ENCODE measurements at places on chromosomes 6 and 20. TPM values are rescaled to one million over a fixed set of nuclear protein-coding genes. Genes with fewer than 3 reads are reported as not detected.

GRCh38 chr6:55694148-55694547, 115.2 kb upstream of the HMGCLL1 start:
- no peak for DNase-seq

Gene KCNK16
- not detected for total RNA-seq

Gene TTK
- 45.9 TPM for total RNA-seq

GRCh38 chr20:31984981-31985471, 17.1 kb downstream of the XKR7 start:
- no peak for DNase-seq

Gene MPIG6B
- 0.49 TPM for total RNA-seq

DNA sequence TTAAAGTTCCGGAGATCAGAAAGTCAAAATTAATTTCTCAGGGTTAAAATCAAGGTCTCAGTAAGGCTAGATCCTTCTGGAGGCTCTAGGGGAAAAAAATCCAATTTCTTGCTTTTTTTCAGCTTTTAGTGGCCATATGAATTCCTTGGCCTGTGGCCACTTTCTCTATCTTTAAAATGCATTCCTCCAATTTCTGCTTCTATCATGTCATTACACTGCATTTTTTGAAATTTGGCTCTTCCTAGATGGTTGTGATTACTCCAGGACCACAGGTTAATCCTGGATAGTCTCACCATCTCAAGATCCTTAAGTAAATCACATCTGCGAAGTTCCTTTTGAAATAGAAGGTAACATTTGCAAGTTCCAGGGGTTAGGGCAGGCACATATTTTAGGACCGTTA, 1294.9 kb upstream of the CITED2 start:
- no peak for DNase-seq

Gene KCNB1
- not detected for total RNA-seq

DNA sequence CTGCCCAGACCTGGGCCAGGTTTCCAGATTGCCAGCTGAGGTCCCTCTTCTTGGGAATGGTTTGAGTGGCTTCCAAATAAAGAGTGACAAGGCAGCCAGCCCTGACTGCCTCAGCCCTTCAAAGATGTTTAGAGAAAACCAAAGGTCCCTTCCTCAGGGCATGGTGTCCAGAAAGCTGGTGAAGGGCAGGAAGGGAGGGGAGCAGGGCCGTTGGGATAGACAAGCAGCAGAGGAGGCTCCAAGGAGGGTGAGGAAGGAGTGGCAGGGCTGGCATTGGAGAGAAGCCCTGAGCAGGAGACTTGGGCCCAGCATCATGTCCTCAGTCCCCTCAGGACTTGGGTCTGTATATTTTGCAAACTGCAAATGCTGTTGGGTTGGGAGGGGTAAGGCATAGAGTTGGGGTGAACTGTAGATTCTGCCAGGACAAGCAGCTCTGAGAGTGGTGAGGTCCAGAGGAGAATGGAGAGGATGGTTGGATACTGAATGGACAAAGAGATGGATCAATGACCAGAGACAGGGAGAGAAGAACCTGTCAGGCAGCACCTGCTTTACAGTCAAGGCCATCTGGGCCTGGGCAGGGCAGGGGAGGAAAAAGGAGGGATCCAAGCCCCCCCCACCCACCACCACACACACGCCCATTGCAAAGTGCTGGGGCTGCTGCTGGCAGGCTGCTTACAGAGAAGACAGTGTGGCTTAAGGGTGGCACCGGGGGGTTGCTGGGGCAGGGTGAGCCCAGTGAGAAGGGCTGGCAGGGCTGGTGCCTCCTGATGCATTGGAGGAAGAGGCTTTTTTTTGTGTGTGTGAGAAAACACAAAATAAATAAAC, 5.5 kb upstream of the DSN1 start:
- DNase-seq, result no peak

Gene TENT5A
- 0.72 TPM for total RNA-seq

GRCh38 chr6:118559659-118560058, 11.6 kb downstream of the PLN start:
- no peak for DNase-seq

Gene CAGE1
- 0.26 TPM for total RNA-seq

GRCh38 chr20:60882836-60883235, 369.2 kb upstream of the CDH4 start:
- no peak for DNase-seq

DNA sequence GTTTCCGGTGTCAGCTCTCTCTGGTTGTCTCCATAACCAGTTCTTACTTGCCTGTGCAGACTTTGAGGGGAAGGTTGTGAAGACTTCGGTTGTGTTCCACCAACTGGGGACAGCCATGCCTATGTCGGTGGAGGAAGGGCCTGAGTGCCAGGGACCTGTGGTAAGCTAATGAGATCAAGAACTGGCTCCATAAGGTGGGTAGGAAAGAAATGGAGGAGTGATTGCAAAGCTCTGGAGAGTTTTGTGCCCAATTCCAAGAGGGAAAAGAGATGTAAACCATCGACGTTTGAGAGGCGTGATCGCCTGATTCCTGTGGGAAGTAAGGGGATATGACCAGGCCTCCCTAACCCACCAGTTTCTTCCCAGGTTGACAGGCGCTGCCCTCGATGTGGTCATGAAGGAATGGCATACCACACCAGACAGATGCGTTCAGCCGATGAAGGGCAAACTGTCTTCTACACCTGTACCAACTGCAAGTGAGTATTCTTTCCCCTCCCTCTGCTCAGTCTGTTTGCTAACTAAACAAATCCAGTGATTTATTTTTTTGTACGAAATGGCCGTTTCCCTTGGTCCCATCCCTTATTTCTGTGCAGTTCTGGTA, 893 bp downstream of the POLR1H start:
- DNase-seq, result peak; percentile 67

DNA sequence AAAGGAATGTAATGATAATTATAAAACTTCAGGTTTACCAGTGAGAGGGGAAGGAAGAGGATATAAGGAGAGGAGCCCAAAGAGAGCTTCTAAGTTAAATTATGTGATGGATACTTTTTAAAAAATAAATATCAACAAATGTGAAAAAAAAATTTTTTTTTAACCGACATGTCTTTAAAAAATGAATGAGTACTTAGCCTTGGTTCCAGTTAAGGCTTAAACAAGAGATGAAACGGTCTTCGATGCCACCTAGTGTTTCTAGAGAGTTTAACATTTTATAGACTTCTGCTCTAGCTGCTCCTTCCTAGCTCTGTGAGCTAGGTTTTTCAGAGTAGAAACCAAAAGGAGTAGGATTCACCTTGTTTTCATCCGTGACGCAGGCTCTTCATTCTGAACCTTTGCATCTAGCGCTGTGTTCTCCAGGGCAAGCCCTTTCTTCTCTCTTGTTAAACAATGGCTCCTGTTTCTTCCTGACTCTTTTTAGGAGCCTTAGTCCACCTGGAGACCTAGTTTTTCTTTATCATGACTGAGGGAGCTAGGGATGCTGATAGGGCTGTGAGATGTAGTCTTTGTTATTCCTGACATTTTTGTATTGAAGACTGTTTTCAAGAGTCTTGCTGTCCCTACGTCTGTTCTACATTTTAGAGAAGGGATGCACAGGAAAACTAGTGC, 42.4 kb upstream of the GNRH2 start:
- DNase-seq, result peak; percentile 18

DNA sequence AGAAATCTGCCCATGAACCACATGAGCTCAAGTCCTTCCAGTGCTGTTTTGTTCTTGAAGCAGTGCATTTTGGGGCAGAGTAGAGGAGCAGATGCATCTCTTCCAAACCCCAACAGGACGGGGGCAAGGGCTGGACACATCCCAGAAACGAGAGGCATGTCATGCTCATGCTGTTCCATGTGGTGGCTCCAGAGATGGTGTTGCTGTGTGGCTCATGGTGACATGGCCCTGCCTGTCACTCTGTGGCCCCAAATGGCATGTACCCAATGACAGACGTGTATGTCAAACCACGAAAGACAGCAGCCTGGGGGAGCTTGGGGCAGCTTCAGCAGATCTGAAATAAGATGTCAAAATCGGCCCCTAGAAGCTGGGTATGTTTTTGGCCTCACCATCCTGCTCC, 46.3 kb downstream of the NRN1 start:
- no peak for DNase-seq

DNA sequence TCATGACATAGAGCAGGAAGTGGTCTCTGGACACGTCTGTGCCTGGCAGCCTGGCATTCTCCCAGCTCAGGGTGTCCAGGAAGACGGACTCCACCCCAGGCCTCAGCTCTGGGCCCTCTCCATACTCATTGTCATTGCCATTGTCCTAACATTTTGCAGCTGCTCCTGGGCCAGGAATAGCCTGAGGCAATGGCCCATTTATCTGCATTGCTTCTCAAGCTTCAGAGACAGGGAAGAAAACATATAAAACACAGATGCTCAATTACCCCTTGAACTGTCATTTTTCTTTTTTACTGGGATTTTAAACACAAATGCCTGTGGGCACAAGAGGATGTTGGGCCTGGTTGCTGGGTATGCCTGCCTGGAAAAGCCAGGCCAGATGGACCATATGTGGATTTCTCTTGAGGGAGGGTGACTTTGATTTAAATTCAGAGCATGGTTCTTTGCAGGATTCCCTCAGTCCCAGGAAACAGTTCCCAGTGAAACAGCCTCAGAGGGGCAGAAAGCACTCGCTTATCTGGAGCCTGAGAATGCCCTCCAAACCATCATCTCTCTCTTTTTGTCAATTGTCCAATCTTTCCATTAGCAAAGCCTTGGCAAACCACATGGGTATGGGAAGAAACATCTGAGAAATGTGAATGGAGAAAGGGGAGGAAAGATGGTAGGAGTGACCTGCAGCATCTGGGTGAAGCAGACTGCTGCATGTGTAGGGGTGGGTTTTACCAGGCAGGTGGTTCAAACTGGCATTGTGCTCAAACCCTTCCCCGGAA, 17.9 kb downstream of the LAMP5 start:
- DNase-seq, result no peak

GRCh38 chr6:111989743-111990142, 64.2 kb upstream of the CCN6 start:
- DNase-seq, result peak; percentile 65

DNA sequence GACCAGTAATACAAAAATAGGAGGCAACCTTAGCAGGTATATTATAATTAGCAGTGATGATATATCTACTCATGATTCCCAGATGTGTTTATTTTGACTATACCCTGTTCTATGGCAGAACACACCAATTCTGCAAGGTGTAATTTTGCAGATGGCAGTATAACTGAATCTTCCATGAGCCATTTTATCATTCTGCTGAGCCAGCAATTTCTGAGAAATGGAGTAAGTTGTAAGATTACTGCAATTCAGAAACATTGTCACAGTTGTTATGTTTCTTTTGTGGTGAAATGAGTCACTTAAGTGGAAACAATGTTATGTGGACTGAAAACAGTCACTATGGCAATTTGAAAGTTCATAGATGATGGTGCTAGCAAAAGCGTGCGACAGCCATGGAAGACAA, 63.7 kb upstream of the RIMS1 start:
- DNase-seq, result no peak

DNA sequence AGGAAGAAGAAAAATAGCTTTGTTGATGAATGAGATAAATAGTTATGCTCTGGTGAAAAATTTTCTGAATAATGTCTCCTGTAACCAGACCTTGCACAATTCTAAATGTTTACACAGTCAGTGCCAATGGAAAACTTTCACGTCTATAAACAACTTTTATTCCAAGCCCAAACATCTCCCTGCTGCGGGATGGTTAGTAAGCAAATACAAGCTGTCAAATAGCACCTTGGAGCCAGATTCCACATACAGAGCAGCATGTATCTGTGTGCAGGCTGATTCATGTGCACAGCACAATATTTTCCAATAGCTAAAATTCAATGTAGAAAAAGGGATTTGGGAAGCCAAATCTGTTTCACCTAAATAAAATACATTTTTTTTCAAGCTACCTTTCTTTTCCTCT, 813.3 kb downstream of the HACE1 start:
- no peak for DNase-seq

GRCh38 chr6:82040405-82041221, 206.9 kb downstream of the IBTK start:
- DNase-seq, result peak; percentile 14

Gene ARFGEF3
- total RNA-seq, result 0.72 TPM

GRCh38 chr20:17498641-17499040, 32.5 kb downstream of the BFSP1 start:
- no peak for DNase-seq

DNA sequence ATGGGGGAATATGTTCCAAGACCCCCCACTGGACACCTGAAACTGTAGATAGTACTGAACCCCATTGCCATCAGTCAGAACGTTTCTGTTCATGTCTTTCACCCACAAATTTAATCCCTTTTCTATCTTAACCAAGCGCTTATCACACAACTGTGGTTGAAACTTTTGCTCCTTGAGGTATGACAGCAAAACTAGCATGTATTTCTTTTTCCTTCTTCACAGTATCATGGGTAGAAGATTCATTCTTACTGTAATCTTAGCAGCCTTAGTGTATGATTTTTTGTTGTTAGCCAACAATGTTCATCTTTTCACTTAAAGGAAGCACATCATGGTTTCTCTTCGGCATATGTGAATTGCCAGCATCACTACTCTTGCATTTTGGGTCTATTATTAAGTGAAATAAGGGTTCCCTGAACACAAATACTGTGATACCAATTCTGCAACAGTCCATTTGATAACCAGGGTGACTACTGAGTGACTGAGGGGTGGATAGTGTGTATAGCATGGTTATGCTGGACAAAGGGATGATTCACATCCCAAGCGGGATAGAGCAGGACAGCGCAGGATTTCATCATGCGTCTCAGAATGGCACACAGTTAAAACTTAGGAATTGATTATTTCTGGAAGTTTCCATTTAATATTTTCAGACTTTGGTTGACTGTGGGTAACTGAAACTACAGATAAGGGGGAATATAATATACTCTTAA, 41.8 kb downstream of the KCNS1 start:
- DNase-seq, result no peak

GRCh38 chr20:25064561-25065071, 6.7 kb upstream of the ACSS1 start:
- DNase-seq, result no peak

DNA sequence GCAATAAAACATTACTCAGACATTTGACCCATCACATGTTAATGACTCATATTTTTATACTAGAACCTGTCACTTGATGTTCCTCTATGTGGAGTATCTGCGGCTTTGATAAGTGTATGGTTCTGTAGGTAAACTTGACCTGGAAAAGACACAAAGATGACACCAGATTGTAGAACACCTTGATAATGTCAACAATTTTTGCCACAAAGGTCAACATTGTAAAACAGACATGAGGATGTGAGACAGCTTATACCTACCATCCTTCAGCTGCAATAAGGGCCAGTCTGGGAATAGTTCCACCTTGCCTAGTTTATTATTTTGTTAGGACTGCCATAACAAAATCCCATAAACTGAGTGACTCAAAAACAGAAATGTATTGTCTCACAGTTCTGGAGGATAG, 202.4 kb downstream of the LMBRD1 start:
- DNase-seq, result no peak

GRCh38 chr6:2999618-3000557, at the start of gene NQO2:
Gene NQO2, plus strand, starts transcription at chr6:2999894. Its CDS starts 6,659 bp downstream, at chr6:3006553.
- peak; percentile 91 for DNase-seq

Gene SAMD3
- total RNA-seq, result 2.3 TPM

DNA sequence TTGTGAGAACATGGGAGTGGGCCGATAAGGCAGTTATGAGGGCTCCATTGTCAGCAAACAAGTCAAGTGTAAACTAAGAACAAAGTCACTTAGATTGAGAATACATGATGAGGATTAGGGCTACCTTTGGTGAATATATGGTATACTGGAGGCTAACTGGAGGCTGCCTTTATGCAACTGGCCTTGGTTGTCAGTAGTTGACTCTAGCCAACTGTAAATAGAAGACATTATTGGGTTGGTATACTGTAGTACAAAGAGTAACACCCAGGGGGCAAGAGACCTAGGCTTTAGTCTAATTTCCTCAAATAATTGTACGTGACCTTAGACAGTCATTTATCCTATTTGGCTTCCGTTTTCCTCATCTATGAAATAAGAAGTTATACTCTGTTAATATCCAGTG, 235.2 kb downstream of the ARID1B start:
- no peak for DNase-seq

GRCh38 chr20:39010496-39010895, 48.4 kb downstream of the DHX35 start:
- no peak for DNase-seq

Measured in activated naive CD4-positive, alpha-beta T cell treated with anti-CD3 and anti-CD28 coated beads for 36 hours (primary cell).